Naive thymus-derived CD8-positive, alpha-beta T cell (primary cell): ENCODE measurements at places on chromosomes 3 and 15.
A peak's percentile ranks its signal among the peaks of the same experiment; 100 is the strongest.

- no peak for DNase-seq
Measured at GRCh38 chr3:147630921-147631415, 221.8 kb downstream of the ZIC1 start.

- DNase-seq: no peak
Measured at GRCh38 chr3:63450023-63450422, 171.9 kb downstream of the SYNPR start.

GRCh38 chr15:90674476-90674875, 42.7 kb upstream of the BLM start:
- no peak for DNase-seq

GRCh38 chr3:140823106-140823505, 118.5 kb upstream of the SLC25A36 start:
- DNase-seq: no peak

- no peak for DNase-seq
Measured at GRCh38 chr3:170553788-170554757, 31.8 kb downstream of the SLC7A14 start.

- DNase-seq: no peak
Measured at GRCh38 chr3:57825116-57825515, 69.0 kb downstream of the SLMAP start.

DNA sequence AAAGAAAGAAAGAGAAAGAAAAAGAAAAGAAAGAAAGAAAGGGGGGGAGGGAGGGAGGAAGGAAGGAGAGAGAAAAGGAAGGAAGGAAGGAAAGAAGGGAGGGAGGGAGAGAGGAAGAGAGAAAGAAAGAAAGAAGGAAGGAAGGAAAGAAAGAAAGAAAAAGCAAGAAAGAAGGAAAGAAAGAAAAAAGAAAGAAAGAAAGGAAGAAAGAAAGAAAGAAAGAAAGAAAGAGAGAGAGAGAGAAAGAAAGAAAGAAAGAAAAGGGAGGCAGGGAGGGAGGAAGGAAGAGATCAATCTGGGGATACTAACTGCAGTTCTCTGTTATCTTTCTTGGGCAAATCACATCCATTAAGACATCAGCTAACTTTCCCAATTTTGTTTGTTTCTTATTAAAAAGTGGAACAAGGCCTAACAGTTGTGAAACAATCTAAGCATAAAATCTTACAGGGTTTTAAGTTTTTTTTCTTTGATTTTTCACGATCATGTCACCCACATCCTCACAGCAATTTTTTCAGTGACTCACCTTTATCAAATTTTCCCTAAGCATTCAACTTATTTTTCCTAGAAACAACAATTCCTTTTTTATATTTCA, 36.8 kb downstream of the TBC1D2B start:
- DNase-seq: no peak

DNA sequence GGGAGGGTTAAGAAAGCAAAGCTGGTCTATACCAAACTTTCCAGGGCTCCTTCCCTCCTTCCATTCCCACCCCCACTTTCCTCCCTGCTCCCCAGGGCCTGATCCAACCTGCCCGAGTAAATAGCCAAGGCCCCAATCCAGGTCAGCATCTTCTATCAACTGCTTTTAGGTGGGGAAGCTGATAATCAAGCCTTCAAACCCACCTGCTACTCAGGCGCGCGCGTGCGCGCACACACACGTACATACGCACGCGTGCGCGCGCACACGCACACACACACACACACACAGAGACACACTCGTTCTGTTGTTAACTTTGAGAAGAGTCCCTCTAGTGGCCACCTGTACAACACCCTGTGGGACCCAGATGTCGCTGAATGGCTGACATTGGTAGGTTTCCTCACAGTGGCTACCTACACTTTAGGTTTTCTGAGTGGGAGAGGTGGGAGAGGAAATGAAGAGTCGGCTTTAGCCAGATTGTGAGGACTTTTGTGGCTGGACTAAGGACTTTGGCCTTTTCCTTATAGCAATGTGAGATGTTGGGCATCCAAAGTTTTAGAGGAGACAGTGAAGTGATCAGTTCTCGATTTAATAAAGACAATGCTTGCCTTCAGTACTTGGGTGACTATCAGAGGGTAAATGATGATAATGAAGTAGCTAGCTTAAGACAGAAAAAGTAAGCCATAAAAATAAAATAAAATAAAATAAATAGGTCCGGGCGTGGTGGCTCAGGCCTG, 179.9 kb upstream of the C2CD4B start:
- DNase-seq: peak; percentile 58

GRCh38 chr3:154758109-154758868, 321.8 kb upstream of the MME start:
- DNase-seq: no peak

- no peak for DNase-seq
Measured at GRCh38 chr15:52317022-52317421, 21.4 kb upstream of the MYO5C start.

GRCh38 chr3:138497021-138497420, 62.6 kb downstream of the ESYT3 start:
- no peak for DNase-seq

DNA sequence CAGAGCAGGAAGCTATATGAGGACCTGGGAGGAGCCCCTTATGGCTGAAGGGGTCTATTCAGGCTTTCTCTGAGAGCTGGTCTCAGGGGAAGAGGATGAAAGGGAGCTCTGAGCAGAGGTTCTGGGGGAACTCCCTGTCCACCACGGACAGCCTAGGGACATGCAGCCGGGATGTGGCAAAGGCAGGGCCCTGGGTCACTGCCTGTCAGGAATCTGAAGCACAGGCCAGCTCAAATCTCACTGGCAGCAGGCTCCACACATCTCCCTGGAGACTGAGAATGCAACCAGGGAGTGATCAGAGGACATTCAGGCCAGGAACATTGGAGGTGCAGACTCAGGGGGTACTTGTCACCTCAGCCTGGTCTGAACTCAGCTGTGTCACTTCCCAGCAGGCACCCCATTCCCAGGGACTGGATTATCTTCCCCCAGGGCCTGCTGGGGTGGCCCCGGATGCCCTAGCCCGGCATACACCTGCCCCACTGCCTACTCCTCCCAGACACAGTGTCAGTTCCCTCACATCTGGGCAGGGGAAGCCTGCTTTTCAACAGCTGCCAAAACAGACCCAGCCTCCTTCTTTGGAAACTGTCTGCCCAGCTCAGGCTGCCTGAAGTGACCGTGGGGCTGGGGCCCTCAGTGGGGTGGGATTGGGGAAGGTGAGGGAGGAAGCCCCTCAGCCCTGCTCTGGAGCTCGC, 18.3 kb upstream of the SEMA3F start:
- no peak for DNase-seq

DNA sequence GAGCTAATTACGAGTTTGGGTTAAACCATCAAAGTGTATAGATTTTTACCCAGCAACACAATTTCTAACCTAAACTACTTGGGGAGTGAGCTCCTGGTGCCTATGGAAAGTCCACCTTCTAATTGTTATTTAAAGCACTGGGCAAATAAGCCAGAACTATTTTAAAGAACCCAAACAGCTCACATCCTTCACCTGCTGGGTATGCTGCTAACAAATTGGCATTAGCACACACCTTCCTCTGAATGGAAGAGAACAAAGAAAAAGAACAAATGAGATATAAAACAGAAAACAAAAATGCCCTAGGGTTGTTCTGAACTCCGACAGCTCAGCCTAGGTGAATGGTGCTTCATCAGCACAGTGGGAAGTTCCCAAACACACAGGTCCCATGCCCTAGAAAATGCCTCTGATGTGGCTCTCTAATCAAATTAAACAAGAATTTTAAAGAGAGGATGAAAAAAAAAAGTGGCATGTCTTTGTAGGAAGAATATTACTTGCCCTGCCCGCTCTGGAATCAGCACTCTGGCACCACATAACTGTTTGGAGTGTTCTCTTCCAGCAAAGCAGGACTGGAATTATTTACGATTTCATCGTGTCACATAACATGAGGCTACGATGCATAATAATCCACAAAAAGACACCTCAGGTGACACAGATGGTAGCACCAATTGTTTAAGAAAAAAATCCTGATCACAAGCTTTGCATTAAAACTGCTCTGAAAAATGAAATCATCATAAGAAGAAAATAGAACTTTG, 334.4 kb downstream of the GBE1 start:
- no peak for DNase-seq

DNA sequence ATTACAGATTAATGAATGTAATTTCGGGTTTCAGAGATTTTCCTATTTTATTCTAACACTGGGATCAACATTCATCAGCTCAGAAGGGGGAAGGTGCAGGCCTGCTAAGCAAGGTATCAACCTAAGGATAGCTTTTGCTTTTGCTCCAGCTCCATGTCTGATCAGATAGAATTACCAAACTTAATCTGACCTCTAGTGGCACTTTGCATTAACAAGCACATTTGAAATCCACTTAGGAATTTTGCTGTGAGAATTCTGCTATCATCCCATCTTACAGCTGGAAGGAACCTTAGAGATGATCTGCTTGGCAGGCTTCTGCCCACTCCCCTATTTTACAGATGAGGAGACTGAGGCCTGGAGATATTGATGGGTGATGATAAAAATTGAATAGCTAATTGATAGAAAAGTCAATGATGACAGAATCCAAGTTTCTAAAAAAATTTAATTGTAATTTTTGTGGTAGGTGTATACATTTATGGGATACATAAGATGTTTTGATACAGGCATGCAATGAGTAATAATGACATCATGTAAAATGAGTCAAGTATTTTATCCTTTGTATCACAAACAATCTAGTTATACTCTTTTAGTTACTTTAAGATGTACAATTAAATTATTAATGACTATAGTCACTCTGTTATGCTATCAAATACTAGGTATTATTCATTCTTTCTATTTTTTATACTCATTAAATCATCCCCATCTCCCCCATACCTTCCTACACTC, 209.2 kb upstream of the ZPLD1 start:
- DNase-seq: peak; percentile 52

DNA sequence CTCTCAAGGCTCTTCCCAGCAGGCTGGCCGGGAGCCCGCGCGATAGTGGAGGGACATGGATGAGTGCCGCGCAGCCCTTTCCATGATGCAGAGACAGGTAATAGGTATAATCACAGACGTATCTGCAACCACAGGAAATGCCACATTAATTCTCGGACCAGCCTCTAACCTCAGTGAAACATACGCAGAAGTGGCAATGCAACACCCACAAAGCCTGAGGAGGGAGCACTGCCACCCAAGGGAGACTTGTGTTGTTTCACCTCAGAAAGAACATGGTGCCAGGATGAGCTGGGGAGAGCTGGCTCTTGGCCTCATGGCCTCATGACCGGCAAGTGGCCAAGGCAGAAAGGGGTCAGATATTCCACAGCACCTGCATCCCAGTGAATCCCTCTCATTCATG, 39.0 kb downstream of the PGPEP1L start:
- DNase-seq: no peak

GRCh38 chr15:41438206-41438605, 21.3 kb downstream of the RTF1 start:
- no peak for DNase-seq

DNA sequence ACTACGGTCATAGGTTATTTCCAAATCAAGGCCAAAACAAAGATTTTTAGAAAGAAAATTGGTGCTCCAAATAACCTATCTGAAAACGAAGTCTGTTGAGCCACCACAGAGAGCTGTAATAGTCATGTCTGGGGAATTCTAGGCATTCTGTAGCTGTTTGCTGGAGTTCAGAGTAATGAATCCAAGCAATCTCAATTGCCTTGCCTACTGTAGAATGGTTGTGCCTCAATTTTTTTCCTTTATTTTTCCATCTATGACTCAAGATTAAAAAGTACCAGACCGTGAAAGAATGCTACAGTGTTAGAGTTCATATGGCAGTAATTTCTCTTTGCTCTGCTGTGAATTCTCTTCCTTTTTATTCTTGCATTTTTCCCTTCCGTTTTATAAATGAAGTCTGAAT, 1007.2 kb upstream of the ALCAM start:
- no peak for DNase-seq

GRCh38 chr3:159775372-159775961, 213.2 kb upstream of the IL12A start:
- DNase-seq: no peak

DNA sequence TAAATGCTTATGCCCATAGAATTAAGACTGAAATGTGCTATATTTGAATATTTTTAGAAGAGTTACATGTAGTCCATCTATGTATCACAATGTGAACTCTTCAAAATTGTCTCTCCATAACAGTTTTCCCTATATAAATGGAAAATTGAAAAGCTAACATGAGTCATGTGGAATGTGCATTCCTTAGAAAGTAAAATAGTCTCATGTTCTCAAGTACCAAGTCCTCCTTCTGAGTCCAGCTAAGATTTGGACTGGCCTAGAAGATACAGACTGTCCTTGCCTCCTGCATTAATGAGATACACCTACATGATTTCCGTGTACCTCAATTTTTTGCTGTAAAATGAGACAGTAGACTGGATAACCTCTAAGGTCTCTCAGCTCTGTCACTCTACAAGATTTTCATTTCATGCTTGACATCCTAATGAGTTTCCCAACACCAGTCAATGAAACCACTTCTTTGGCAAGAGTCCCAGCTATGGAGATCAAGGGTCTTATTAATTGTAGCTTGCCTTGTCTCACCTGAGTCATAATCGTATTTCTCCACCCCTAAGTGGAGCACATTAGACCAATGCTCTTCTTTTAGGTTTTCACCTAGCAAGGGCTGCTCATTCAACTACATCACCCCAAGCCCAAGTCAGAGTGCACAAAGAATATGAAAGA, 350.6 kb upstream of the IL12A start:
- no peak for DNase-seq

GRCh38 chr3:121735047-121735696, 14.4 kb downstream of the GOLGB1 start:
- DNase-seq: no peak

DNA sequence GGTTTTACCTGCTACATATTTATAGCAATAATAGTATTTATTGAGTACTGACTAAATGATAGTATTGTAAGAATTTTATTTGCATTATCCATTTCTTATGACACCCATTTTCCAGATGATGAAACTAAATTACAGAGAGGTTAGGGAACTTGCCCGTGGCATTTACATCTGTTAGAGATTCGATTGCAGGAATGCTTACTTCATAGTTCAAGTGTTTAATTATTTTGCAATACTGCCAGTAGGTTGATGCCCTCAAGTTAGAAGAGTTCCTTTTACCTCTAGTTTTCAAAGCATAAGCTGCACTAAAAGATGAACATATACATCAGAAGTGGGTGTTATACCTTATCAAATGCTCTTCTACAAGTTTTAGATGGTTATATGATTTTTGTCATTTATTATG, 362.8 kb upstream of the RGMA start:
- DNase-seq: no peak

GRCh38 chr15:74884428-74885223, 5.2 kb upstream of the MPI start:
- DNase-seq: no peak

- DNase-seq: no peak
Measured at GRCh38 chr15:42151736-42152135, 4.7 kb downstream of the PLA2G4F start.

DNA sequence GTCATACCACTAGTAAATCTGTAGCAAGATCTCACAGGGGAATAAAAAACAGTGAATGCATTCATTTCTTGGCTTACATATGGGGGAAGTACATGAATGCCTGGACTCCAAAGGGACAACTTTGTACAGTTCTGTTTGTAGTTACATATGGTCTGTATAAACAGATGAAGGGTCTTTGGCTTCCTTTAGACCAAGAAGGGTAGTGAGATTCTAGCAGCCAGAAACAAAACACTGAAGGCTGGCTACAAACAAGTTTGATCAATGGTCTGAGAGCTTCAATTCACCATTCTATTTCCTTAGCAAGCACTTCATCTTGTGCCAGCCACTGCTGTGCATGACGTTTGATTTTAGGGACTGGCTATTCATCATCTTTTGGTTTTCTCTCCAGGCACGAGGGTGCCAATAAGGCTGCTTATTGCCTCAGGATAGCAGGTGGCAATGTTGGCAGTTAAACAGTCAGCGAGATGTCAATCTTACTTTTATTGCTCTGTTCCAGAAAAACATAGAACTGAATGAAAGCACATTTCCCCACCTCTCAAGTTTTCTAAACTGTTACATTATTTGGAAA, 313.7 kb upstream of the COL8A1 start:
- DNase-seq: no peak
